ENCODE measurements at places on chromosomes 6 and 20.
A peak's percentile ranks its signal among the peaks of the same experiment; 100 is the strongest.

- DNase-seq: no peak
These were observed 2.5 kb downstream of the CDK19 start for GRCh38 chr6:110812719-110813118.

GRCh38 chr20:13288357-13288756 lies 67.3 kb downstream of the ISM1 start:
- DNase-seq: no peak

GRCh38 chr6:37827603-37828265 lies 8.2 kb downstream of the ZFAND3 start:
- DNase-seq: no peak

DNA sequence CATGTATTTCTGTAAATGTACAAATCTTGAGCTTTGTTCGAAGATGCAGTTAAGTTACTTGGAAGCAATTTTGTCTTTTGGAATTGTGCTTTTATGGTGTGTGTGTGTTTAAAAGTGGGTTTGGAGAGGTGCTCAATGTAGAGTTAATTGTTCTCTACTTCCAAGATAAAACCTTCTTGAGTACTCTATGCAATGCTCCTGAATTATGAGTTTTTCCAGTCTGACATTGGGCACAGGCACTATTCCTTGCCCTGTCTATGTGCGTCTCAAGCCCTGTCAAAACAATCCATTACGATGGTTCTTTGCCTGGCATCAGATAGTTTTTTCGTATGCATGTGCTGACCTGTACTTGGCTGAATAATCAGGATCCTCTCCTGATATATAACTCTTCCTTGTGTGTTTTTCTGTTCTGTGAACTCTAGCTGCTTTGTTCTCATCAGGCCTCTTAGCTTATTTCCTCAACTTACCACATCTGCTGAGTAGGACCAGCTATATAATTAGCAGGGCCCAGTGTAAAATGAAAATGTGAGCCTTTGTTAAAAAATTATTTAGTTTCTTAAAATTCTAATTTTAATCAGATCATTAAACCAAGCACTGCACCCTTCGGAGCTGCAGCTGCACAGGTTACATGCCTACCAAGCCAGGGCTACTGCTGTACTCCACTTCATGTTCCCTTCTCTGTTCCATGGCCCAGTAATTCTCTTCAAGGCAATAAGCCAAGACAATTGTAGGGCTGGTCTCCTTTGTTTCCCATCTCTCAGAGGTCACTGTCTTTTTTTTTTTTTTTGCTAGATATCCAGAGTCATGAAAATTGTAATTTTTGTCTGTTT lies 160.1 kb downstream of the ZFAND3 start:
- DNase-seq: peak; percentile 30

DNA sequence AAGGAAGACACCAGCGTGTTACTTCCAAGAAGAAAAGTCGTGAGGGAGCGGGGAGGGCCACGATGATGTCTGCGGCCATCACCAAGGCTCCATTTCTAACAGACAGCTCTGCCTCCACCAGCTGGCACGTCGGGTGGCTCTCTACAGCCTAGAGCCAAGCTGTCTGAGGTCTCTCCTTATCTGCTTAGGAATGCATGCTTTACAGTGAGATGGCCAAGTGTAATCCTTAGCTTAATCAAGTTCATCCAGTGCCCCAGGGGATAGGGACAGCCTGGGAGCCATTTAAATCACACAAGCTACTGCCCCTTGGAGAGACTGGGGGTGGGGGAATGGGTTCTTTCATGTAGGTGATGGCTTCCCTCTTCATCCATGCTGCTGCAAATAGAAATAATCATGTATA lies 213.8 kb upstream of the CST7 start:
- no peak for DNase-seq

GRCh38 chr6:136551103-136551502 lies 881 bp upstream of the MAP7 start:
- DNase-seq: no peak

Measured in RWPE1 (cell line).